Activated naive CD4-positive, alpha-beta T cell treated with Interleukin-2 at 50 U/mL for 16 hours (primary cell): ENCODE measurements at places on chromosomes 3 and 15.

- no peak for DNase-seq
Measured at GRCh38 chr3:157110761-157111278, 49.1 kb downstream of the CCNL1 start.

DNA sequence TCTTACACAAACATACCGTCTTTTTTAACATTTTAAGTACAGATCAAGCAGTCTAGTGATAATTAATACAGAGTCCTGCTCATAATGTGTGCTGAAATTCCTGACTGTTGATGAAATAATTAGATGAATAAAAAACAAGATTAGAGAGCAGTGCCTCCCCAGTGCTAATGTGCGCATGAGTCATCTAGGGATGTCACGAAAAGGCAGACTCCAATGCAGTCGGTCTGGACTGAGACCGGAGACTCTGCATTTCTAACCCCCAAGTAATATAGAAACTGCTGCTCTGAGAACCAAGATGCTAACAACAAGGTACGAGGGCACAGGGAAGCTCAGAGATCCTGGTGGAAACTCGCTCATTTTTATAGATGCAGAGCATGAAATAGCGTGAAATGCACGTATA, 61.4 kb downstream of the COL8A1 start:
- DNase-seq: no peak

GRCh38 chr3:45029661-45030060, 3.6 kb downstream of the CLEC3B start:
- no peak for DNase-seq

- no peak for DNase-seq
Measured at GRCh38 chr3:64184621-64185020, 40.6 kb downstream of the PRICKLE2 start.

DNA sequence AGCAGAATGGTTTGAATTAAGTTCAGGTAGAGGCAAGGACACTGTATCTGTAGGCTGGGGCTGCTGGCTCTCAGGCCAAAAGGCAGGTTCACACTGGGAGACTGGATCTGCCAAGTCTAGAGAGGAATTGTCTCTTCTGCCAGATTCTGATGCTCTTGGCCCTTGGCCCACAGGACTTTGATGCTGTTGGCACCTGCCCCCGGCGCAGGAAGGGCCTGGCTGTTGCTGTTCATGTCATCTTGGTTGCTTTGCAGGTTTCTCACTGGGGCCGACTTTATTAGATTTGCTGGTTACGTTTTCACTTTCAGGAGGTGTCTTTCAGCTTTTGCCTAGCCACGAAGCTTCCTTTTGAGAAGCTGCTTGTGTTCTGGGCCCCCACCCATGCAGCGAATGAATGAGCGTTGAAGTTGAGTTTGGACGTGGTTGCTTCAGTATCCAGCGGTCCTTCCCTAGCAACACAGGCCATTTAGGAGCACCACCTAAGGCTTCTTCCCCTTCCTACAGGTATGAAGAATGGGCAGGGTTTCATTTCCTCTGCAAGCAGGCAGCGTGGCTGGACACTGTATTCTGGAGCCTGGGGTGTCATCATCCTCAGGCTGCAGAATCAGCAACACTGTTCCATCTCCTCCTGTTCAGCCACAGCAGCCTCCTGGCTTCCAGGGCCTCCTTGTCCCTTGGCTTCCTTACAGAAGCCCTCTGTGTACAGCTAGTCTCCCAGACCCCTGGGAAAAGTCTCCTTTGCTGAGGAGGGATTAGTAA, 65.6 kb upstream of the PRR23C start:
- DNase-seq: no peak

DNA sequence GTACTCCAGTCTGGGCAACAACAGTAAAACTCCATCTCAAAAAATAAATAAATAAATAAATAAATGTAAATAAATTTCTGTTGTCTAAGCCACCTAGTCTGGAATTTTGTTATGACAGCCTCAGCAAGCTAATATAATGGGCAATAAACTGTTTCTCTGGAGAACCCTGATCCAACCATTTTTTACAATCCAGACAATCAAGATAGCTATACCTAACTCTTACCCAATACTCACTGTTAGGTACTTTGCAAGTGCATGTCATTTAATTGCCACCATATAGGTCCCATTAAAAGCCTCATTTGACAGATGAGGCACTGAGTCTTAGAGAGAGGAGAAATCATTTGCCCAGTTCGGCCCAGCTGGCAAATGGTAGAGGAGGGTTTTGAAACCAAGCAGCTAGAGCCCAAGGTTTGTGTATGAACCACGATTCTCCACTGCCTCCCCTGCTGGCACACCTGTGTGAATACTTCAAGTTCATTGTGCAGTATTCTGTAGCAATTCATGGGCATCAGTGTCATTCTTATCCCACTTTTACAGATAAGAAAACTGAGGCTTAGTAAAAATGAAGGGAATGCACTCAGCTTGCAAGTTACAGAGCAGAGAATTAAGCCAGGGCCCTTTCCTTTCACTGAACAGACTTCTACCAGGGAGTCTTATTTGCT, 107.0 kb upstream of the UBE2E1 start:
- DNase-seq: no peak

GRCh38 chr3:45777746-45778386, 18.5 kb downstream of the SLC6A20 start:
- DNase-seq: no peak

DNA sequence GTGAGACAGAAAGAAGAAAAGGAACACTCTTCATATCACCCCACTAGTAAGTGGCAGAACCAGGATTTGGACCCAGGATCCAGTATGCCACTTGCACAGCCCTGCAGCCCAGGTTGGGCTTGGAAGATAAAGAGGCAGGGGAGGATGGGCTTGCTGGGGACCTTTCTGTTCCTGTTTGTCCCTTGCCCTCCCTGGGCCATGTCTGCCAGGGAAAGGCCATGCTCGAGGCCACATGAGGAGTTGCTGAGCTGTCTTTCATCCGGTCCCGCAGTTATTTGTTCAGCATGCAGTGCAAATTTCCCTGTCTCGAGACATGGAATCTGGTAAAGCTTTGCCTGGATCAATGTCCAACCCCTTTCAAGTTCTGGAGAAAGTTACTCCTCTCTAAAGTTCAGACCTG, 116.0 kb upstream of the MRPS22 start:
- DNase-seq: no peak

DNA sequence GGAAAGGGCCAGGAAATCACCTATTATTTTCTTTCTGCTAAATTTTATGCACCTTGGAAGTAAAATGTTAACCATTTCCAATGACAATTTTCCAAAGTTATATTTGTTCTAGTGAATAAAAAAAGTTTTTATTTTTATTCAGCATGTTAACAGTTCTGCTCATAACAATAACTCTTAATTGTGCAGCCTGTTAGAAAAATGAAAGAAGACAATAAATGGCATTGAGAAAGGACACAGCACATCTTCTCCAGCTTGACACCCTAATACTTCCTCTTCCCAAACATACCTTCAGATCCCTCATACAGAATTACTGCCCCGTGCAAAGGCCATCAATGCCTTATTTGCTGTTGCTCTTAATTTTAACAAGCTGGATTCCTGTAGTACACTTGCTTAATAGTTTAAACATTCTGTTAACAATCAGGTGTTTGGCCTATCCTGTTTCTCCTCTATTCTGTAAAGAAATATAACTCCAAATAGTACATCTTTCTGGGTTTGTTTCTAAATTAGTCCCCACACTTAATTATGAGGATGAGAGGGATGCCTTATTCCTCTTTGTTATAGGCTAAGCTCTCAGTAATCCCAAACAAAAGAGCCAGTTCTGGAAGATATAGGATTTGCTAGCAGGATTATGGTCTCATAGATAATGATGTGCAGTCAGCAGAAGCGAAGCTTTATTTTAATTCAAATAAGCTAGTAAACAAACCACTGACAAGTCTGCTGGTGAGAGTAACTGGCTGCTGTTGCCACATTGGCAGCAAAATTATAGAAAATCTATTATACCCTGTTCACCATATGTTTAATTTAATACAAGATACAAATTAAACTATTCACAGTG, 19.2 kb upstream of the SOX2 start:
- DNase-seq: no peak

GRCh38 chr15:43913026-43913780, 86.4 kb downstream of the WDR76 start:
- DNase-seq: no peak

DNA sequence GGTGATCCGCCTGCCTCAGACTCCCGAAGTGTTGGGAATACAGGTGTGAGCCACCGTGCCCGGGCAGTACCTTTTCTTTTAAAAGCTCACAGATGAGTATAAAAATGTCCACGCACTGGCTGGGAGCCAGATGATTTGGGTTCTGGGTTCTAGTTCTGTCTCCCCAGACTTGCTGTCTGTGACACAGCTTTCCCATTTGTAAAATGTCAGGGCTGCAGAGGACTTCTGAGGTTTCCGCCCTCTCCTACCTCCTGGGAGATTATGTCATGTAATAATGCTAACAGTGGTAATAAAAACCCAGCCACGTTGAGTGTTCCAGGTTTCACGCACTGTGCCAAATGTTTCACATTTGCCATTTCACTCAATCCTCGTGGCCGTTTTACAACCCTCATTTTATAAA, 1.3 kb upstream of the PPP4R2 start:
- DNase-seq: no peak

DNA sequence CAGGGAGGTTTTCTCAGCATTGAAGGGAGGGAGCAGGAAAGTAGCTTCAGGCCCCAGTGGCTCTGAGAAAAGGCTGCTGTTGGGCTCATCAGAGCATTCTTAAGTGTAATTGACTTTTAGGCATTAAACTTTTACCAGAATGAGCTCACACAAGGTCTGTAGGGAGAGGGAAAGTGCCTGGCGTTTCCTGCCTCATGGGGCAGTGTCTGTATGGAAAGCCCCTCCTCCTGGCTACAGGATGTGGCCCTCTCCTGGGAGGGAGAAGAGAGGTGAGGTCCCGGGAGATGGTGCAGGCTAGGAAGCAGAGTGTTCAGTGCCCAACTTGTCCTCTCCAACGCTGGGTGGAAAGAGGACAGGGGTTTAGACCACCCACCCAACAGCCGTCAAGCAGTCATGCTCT, 21.3 kb upstream of the SCN10A start:
- DNase-seq: no peak

DNA sequence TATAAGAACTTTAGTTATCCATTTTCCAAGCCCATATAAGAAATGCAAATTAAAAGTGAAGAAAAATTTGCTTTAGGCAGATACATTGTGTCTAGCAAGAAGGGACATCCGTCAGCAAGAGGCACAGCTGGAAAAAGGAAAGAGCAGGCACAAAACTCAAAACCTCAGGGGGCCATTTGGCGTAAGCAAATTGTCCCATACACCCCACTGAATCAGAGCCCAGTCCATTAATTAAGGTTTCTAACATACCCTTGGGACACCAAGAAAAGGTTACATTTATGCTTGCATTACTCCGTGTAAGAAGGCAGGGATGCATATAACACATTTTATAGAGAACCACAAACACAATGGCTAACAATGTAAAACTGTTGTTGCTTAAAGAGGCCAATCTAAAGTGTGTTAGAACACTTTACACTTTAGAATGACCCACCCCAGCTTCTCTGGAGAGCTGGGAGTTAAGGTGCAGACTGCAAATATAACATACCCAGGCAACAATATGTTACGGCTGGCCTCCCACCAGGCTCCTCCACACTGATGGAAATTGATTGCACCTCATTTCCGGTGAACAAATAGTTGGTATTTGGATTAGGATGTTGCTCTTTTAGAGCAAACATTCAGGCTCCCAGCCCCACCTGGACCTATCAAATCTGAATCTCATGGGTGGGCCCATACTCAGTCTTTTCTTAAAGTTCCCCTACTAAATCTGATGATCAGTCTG, 23.2 kb downstream of the SEMA5B start:
- no peak for DNase-seq

GRCh38 chr15:62431008-62431797, 266.1 kb upstream of the C2CD4B start:
- DNase-seq: no peak

DNA sequence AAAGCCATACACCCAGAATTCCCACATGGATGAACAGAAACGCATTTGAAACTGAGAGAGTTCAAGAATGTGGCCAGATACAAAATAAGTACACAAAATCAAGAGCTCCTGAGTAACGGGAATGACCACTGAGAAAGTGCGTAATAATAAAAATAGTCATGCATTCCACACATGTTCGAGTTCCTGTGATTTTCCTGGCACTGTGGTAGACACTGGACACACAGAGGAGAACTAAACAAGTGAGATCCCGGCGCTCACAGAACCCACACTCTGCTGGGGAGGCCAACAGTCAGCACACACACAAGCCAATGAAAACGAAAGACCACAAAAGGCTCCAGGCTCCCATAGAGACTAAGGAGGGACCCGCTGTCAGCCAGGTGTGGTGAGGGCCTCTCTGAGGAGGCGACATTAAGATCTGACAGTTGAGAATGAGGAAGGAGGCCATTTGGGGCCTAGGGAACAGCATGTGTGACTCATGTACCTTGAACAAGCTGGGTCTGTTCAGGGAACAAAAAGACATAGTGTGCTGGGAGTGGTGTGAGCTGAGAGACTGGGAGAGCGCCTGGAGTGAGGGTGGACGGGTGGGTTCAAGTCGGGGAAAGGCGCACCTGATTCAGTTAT, 5.1 kb downstream of the FAM107A start:
- no peak for DNase-seq
